ENCODE measurements at places on chromosomes 2 and 18. TPM values are rescaled to one million over a fixed set of nuclear protein-coding genes. Genes with fewer than 3 reads are reported as not detected.

DNA sequence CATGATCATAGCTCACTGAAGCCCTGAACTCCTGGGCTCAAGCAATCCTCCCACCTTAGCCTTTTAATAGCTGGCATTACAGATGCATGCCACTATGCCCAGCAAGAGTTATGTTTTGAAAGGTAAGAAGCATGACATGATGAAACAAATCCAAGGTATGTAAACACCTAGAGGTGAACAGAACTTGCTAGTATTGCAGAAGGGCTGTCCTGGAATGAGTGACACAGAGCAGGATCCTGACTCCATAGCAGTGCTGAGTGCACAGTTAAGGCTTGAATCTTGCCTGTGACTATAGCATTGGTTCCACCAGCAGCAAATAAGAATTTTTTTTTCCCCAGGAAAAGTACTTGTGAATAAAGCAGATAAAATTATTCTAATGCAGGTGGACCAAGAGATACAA, 309.5 kb downstream of the PIK3C3 start:
- no peak overlapping the region for H3K4me3 ChIP-seq
- H3K36me3 ChIP-seq, result no peaks in the 10 kb centered on the region
- no peak for DNase-seq

DNA sequence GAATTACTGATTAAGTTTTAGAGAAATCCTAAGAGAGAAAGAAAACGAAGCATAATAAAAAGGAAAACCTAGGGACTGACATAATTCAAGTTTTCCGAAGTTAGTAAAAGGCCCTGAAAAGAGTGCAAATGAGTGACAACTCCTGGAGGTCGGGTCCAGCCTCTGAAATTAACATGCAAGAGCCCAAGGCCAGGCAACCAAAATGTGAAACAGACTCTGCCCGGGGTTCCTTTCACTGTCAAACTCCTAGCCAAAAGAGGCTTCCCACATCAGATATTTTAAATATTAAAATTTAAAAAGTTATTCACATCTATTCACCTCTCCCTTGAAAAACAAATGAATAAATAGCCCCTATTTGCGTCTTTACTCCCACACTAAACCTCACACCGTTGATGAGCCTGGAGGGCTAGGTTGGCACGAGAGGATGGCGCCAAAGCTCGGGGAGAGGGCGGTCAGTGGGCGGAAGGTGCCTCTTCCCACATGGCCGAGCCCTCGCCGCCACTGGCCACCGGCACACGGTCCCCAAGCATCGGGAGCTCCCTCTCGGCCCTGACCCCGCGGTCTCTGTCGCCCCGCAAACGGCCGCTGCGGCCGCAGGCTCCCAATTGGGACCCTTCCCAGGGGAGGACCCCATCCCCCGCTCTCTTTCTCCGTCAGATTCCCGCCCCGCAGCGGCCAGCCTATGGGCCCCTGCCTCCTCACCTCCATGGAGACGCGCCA, 630 bp downstream of the PPM1G start:
- DNase-seq, result no peak
- H3K27ac ChIP-seq, result peak overlapping the region; percentile 94
- H3K4me1 ChIP-seq, result peaks cover 24% of the 10 kb centered on the region
- H3K36me3 ChIP-seq, result no peaks in the 10 kb centered on the region

- no peaks in the 10 kb centered on the region for H3K27me3 ChIP-seq
- DNase-seq, result no peak
- H3K4me1 ChIP-seq, result peaks cover 9% of the 10 kb centered on the region
- H3K36me3 ChIP-seq, result no peaks in the 10 kb centered on the region
- H3K27ac ChIP-seq, result no peak overlapping the region
- no peak overlapping the region for H3K4me3 ChIP-seq
These were observed 10.2 kb downstream of the ZBTB14 start for GRCh38 chr18:5285326-5285725.

Gene FEV
- not detected for total RNA-seq

- no peaks in the 10 kb centered on the region for H3K27me3 ChIP-seq
- no peak overlapping the region for H3K4me3 ChIP-seq
- no peaks in the 10 kb centered on the region for H3K36me3 ChIP-seq
- no peak for DNase-seq
- H3K27ac ChIP-seq, result no peak overlapping the region
These were observed 149.2 kb upstream of the KLHL29 start for GRCh38 chr2:23235736-23236135.

DNA sequence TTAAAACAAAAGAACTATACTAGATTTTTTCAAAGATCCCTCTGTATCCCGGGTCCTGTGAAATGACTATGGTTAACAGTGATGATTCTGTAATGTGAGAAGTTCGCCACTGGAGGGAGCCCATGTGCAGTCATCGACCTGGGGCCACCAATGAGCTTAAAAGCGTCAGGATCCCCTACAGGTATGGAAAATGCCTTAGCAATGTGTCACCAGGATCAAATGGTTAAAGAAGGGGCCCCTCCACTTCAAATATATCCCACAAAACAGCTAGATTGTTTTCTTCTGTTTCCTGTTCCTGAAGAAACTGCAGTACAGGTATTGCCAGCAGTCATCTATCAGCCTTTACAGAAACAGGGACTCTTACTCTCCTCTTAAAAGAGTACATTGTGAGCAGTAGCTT, 15.3 kb downstream of the CHRNA1 start:
- H3K27ac ChIP-seq, result no peak overlapping the region
- peak; percentile 22 for DNase-seq

Gene SELENOI
- 30.6 TPM for total RNA-seq

- DNase-seq, result no peak
- no peaks in the 10 kb centered on the region for H3K4me1 ChIP-seq
- no peak overlapping the region for H3K27ac ChIP-seq
- H3K36me3 ChIP-seq, result peaks cover 58% of the 10 kb centered on the region
- H3K27me3 ChIP-seq, result no peaks in the 10 kb centered on the region
- no peak overlapping the region for H3K4me3 ChIP-seq
These were observed 35.7 kb downstream of the SH3YL1 start for GRCh38 chr2:228115-228514.

GRCh38 chr2:233700028-233700635, 7.4 kb downstream of the UGT1A6 start:
- no peak for DNase-seq
- H3K27ac ChIP-seq, result no peak overlapping the region
- no peaks in the 10 kb centered on the region for H3K36me3 ChIP-seq
- H3K4me1 ChIP-seq, result no peaks in the 10 kb centered on the region

DNA sequence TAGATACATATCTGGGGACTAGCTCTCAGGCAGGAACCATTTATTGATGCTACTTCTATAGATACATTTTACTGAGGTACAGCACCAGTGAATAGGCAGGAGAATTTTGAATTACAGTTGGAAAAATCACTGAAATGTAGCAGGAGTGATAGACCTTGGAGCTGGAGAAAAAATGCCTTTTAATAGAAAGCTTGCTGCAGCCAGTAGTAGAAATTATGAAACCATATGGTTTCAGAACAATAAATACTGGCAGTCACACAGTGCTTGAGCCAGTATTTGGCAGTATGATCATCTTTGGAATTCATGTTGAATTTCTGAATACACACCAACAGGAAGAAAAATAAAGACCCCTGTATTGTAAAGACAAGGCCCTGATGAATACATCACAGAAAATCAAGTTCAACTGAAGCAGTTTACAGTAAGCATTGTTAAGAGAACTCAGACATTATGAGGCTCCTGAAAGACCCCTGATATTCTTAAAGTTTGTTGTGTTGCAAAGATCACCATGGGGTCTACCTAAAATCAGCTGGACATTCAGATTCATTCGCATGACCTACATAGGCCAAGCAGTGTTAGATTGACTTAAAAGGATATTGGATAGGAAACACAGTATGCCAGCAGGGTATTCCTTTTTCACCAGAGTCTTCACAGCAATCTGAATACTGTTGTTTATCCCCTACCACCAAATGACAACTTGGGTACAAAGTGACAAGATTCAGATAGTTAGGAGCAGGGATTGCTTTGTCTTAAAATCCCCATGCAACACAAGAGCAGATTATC, 139.0 kb downstream of the EHBP1 start:
- no peaks in the 10 kb centered on the region for H3K4me1 ChIP-seq
- H3K27ac ChIP-seq, result no peak overlapping the region
- H3K27me3 ChIP-seq, result no peaks in the 10 kb centered on the region
- DNase-seq, result no peak

DNA sequence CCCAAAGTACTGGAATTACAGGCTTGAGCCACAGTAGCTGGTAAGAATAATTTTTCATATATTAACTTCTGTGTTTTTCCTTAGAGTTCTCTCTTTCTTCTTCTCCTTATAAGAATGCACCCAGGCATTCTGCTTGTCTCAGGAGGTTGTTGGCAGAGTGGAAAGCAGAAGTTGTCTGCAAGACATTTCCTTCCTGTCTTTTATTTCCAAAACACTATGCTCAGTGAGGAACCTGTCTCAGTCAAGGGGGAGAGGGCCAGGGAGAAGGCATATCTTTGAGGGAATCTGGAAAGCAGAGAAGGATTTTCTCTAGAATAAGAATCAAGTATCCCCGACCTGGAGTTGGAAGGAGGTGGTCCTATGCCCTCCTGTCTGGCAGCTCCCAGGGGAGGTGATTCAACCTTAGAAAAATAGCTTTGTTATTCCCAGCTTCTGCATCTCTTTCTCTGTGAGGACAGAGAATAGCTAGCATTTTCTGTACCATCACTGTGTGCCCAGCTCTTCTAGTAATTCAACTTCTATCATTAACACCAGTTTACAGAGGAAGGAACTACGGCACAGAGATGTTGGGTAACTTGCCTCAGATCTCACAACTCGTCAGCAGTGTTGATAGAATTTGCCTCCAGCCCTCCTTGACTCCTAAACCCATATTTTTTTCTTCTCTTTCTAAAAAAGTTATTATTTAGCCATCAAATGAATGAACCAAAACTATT, 3.8 kb upstream of the LPIN2 start:
- no peak overlapping the region for H3K27ac ChIP-seq
- no peaks in the 10 kb centered on the region for H3K4me1 ChIP-seq
- no peaks in the 10 kb centered on the region for H3K27me3 ChIP-seq
- H3K36me3 ChIP-seq, result no peaks in the 10 kb centered on the region
- no peak overlapping the region for H3K4me3 ChIP-seq

DNA sequence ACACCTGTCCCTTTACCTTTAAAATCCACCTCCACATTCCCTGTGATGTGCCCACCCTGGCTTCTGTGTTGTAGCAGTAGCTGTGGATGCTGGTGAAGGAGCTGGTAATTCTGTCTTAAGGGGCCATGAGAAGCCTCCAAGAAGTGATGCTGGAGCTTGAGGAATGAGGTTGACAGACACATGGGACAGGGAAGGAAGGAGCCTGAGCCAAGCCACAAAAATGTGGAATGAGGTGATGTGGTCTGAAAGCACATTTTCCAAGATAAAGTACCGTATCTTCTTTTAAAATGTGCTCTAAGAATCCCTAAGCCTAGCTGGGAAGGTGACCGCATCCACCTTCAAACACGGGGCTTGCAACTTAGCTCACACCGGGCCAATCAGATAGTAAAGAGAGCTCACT, 31.2 kb downstream of the VWA3B start:
- no peaks in the 10 kb centered on the region for H3K27me3 ChIP-seq
- no peak overlapping the region for H3K27ac ChIP-seq
- no peaks in the 10 kb centered on the region for H3K36me3 ChIP-seq
- no peaks in the 10 kb centered on the region for H3K4me1 ChIP-seq

DNA sequence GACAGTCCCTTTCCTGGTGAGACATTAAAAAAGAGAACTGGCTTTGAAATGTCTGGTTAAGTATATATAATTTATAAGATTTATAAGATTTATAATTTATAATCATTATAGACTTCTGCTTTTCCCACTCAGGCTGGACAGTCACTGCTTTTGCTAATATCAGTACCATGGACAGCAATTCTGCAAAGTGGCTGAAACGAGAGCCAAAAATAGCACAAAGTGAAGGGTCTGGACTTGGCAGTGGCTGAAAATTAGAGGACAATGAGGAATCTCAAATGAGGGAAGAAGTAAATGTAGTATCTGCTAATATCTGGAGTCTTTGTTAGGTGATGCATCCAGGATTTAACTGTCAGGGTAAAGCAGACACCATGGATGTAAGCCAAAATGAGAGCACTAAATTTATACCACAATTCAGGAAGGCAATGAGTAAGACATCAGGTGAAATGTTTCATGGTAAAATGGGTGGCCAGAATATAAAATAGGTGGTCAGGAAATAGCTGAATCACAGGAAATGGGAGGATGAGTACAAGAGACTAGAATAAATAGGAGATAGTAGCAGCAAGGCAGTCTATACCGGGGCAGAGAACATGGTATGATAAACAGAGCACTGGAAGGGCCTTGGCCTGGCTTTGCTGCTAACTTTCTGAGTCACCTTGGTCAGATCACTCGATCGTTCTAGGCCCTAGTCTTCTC, 39.6 kb upstream of the BOD1L2 start:
- no peaks in the 10 kb centered on the region for H3K36me3 ChIP-seq
- H3K4me3 ChIP-seq, result no peak overlapping the region
